ENCODE measurements at places on chromosomes 4 and X.

GRCh38 chr4:145177906-145178538 lies 2.4 kb downstream of the OTUD4 start:
- no peak for DNase-seq

- no peak for DNase-seq
Observed at GRCh38 chr4:26267087-26267486, 53.7 kb upstream of the RBPJ start.

DNA sequence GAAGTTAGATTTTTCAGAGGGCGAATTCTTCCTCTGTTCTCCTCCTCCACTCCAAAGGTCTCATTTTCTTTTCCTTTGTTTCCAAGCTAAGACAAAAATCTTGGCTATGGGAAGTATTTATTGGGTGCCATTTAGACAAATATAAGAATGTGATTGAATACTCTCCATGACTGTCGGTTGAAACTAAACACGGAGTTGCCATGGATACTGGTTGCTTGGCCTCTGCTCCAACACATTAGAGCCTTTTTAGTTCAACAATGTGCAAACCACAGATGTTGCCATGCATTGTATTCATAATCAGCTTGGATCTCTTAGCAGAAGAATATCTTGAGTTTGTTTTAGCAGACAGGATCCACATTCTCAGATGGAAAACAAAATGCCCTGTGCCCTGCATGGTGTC lies 366.5 kb upstream of the LCORL start:
- no peak for DNase-seq

DNA sequence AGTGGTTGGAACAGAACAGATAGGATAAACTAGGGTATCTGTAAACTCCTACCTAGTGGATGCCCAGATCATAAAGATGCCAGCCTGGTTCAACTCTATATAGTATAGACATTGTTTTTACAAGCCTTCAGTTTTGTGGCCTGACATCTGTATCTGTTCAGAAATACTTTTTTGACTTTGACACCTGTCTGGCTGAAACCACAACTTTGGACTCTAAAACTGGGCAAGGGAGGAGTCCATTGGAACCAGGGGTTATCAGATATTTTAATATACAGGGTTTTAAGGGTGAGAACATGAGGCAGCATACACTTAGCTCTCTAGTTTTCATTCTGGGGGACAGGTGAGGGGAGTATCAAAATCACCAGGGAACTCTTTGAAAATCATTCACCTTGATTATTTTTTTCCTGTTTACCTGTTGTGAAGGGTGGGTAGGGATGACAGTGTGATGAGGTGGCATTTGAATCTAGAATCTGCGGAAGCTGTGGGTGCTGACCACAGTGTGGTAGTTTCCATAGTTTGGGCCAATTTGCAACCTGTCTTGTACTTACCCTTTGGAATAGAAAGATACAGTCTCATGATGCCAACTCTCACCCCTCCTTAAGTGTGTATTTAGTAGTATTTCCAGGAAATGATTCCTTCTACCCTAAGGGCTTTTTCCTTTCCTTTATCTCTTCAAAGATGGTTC lies 20.6 kb downstream of the GAB1 start:
- no peak for DNase-seq

GRCh38 chr4:108804648-108805273 lies 41.9 kb upstream of the ETNPPL start:
- no peak for DNase-seq

DNA sequence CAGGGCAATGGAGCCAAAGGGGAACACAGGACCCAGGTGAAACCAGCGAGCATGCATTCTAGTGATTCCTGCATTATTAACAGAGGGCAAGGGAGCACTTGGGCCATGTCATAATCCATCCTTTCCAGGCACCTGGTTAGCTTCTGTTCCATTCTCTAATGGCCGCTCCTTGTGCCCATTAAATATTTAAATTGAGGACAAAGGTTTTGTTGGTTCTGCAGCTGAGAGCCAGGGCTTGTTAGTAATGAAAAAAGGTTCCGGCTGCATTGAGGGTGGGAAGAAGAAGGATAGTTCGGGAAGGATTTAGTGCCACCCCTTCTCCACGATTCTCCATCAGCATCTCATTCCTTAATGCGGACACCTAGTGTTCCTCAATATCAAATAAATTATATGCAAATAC lies 13.6 kb downstream of the SOD3 start:
- no peak for DNase-seq

DNA sequence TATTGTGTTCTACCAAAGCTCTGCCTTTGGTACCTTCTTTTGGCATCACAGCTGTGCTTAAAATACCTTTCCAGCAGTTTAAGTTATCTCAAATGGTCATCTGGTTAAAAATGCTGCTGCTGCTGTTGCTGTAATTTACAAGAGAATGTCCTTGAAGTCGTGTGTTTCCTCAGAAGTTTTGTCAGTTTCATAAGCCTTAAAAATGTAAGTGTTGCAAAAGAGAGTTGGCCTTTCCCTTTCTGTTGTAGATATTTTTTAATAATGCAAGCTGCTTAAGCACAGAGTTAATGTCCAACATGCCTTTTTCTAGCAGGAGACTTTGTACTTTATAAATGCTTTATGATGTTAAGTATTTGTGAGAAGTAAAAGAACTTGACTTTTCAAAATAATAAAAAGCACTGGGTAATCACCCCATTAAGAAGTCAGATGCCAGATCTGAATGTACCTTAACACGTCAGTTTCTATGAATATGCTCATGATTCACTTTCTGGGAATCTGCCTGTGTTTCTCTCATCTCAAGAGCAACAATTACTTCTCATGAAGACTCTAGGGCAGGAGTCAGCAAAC lies 35.3 kb upstream of the TENM3 start:
- peak; percentile 68 for DNase-seq

DNA sequence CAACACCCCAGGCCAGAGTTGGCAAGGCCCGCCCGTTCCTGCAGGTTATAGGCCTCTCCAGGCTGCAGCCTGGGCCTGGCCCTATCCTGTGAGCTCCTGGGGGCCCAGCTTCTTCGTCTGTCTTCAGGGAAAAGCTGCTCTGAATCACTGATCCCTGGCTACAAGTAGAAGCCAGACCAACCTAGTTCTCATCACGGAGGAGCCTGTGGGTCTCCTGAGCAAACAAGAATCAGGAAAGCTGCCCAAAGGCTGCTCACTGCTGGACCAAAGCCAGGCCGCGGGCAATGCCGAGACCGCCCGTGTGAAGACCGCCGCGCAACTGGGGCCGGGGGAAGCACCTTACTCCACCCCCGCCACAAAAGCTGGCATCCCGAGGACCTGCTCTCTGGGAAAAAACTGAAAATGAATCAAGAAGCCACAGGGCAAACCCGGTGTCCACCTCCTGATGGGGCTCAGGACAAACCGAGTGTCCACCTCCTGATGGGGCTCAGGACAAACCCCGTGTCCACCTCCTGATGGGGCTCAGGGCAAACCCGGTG lies 12.8 kb downstream of the CTBP1 start:
- DNase-seq: no peak

- DNase-seq: no peak
Observed at GRCh38 chrX:39445336-39445735, 644.1 kb downstream of the MID1IP1 start.

DNA sequence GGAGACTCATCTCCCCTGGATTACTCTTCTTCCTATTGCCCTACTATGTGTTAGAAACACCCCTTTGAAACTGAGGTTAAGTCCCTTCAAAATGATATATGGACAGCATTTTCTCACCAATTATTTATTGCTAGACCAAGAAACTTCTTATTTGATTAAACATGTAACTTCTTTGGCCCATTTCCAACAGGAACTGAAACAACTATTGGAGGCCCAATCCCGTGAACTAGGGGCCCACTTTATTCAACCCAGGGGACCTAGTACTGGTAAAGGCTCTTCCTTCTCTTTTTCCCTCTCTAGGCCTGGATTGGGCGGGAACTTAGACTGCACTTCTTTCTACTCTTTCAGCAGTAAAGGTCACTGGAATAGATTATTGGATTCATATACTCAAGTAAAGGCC lies 16.7 kb upstream of the COL25A1 start:
- no peak for DNase-seq

DNA sequence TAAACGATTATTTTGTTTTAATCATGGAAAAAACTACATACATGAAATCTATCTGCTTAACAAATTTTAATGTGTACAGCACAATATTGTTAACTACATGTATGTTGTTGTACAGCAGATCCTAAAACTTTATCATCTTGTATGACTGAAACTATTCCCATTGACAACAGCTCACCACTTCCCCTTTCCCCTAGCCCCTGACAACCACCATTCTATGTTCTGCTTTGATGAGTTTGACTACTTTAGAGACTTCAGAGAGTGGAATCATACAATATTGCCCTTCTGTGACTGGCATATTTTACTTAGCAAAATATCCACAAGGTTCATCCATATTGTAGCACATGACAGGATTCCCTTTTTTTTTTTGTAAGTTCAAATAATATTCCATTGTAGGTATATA lies 185.9 kb downstream of the CFAP299 start:
- no peak for DNase-seq

DNA sequence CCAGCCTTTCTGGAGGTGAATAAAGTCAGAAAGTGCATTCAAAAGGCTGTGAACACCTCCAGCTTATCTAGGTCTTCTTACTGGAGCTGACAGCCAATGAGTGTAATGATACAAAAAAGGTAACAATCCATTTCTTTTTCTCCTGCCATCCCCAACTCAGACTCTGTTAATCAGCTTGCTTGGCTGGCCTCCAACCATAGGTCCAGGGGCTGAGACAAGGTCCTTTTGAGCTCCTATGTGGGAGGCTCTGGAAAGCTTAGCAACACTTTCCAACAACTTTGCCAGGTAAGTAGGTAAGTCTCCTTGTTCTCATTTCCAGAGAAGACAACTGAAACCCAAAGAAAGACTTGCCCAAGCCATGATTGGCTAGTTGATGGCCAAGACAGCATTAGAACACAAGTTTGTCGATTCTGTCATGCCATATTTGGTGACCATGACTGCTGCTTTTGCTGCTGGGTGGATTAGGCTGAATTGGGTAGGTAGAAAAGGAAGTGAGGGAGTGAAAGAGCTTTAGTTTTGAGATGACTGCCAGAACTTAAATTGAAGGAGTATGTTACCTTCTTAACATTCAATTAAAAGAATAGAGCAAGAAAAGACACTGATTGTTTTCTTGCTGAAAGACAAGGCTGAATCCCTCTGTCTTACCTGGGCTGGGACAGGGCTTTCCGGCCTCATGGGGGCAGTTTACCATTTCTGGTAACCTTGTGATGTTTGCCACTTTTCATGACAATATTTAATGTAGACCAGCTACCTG lies 22.8 kb downstream of the VSIG4 start:
- DNase-seq: no peak

All from HS-5 (cell line).